Nephron progenitor cell (in vitro differentiated cells): ENCODE measurements at places on chromosomes 1 and 21.

DNA sequence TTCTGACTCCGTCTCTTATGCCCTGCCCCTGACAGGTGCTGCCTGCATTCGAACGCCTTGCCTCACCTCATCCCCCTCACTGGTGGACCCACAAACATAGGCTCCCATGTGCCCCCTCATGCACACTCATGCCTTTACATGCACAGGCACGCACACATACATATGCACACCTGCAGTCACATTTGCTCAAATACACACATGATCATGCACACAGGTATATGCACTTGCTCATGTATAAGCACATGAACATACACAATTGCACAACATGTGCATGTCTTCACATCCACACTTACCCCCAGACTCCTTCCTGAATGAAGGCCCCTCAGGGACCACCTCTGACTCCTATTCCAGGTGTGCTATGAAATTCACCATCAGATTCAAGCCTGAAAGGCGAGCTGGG lies 506.9 kb downstream of the PTPRU start:
- no peak for DNase-seq

DNA sequence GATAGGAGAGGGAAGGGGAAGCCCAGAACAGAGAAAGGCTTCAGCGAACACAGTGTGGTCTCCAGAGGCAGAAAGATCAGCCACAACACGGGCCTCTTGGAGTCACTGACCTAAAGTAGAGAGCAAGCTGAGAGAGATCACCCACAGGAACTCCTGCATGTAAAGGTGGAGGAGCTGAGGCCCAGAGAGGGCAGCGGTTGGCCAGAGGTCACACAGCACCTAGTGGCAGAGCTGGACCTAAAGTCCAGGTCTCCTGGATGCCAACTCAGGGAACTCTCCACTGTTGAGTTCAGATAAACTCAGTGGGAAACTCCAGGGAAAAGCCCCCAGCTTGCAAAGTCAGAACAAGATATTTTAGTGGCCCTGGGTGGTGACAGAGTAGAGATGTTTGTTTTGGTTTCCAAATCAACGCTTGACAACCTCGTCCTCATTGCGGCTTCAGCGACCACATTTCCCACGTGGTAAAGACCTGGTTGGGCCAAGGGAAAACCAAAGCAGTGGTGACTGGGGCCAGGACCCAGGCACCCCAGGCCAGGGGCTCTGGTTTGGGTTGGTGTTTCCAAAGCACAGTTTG lies 4.6 kb downstream of the IFFO2 start:
- no peak for DNase-seq

DNA sequence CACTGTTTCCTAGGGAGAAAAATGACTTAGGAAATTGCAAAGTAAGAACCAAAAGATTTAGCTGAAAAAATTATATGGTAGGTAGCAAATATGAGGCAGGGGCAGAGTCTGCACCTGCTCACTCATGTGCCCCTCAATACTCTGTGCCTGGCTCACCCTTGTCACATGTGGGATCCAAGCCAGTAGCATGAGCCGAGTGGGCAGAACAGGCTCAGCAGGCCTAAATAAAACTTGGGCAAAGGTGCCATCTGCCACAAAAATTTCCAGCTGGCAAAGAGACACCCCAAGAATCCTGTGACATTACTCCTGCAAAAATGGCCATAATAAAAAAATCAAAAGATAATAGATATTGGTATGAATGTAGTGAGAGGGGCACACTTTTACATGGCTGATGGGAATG lies 1321.2 kb downstream of the NCAM2 start:
- DNase-seq, result no peak

DNA sequence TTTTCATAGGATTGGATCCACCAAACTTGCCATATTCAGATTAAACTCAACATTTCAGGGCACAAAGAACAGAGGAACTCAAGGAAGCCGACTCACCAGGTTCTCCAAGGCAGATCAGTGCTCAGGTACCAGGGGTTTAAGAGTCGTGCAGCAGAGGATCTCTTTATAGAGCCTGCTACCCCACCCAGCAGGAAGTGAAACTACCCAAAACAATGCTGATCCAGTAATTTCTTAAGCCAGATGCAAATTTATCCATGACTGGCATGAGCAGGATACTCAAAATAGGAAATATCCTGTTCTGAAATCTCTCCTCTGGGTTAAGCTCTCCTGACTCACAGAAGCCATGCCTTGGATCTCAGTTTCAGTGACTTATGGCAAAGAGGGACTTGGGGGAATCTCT lies at the start of gene SPRR2A:
Gene SPRR2A (minus strand): TSS at position 138 of the 400 bp plus-strand sequence. CDS start 777 bp downstream, outside the sequence.
- DNase-seq, result no peak

DNA sequence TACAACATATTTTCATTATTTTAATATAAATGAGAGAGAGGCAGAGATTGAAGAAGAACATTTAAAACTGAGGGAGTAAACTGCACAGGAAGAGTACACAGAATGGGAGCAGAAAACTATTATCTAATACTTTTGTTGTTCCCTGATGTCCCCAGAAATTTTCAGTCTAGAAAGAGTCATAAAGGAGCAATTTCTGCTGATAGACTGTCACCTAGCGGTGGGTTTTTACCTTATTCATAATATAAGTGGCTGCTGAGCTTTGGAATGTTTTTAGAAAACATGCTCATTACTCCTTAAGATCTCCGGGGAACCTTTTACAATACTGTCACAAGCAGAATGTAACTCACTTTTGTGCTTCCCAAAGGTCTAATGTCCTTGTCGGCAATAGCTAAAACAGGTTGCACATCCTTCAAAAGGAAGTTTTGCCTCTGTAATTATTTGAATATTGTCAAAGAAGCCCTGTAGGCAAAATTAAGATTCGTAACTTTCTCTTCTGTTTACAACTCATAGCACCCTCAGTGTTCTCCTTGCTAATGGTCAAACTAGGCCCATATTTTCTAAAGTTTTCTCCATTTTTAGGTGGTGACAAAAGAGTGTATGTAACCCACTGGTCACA lies 4.9 kb upstream of the NPL start:
- no peak for DNase-seq

DNA sequence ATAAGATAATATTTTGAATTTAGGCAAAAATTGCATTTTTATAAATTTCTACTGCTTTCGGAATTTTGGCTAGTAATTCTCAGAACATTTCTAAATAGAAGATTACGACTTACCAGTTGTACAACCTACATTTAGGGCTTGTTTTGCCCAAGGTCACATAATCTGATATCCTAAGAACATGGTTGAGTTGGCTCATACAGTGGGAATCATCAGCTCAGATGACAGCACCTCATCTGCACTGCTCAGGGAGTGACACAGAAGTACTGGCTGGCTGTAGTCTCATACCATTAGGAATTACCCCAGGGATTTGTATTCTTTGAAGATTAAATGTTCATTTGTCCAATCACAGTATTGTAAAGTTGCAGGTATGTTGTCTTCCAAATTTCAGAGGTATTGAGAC lies 217.6 kb downstream of the ADGRL2 start:
- no peak for DNase-seq

DNA sequence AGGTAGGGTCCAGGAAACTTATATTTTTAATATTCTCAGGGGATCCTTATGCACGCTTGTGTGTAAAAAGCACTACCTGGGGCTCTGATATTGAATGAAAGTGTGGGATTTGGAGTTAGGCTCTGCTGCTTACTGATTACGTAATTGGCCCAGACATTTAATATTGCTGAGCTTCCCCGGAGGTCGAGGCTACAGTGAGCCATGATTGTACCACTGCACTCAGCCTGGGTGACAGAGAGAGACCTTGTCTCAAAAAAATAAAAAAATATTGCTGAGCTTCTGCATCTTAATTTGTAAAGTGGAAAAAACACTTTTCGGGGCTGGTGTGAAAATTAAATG lies 62.2 kb upstream of the KIF26B start:
- no peak for DNase-seq

DNA sequence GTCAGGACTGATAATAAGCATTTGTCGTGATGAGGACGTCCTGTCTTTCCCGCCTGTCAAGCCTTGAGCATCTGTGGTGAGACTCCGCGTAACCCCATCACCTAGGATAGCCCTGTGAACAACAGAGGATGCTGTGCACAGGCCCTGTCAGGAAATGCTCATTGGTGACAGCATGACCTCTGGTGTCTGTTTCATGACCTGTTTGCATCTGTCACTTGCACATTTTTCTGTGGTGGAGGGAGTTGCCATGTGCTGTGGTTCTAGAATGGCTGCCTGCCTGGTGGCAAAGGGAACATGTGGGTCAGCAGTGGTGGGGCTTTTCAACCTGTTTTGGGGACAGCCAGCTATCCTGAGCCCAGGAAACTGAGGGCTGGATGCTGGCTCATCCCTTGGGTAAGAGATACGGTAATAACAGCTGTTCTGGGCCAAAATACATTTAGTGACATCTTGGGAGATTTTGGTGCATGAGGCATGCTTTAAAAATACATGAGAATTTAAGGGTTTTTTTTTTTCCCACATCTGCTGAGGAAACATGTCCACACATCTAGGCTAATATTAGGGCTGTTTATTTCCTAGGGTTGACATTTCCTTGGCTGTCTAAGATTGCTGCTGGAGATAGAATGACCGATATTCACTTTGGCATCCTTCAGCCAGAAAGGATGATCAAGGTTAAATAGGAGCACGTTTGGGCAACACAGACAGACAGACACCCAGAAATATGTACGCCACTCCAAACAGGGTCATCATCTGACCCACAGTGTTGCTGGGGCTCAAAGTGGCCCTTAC lies 52.9 kb downstream of the KCNC4 start:
- no peak for DNase-seq

GRCh38 chr1:38576241-38576640 lies 283.3 kb downstream of the RRAGC start:
- no peak for DNase-seq

GRCh38 chr1:182556279-182556678 lies 32.8 kb downstream of the RNASEL start:
- no peak for DNase-seq

DNA sequence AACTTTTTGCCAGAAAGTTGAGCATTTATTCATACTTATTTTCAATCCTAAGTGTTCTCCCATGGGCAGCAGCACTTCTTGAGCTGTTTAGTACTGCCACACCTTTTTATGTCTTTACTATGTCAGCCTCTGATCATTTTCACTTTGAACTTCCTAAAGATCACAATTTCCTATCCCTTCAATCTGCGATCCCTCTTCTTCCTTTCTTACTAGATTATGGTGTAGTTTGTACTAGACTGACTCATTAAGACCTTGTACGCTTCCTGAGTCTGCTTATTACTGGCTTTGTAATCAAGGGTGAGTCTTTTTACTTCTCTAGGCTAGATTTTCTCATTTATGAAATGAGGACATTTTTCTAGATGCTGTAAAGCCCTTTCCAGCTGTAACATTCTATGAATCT lies 55.1 kb downstream of the LRIG2 start:
- DNase-seq, result no peak

- no peak for DNase-seq
Observed at GRCh38 chr1:32724678-32725614, 22.4 kb upstream of the SYNC start.
